Stimulated activated CD4-positive, alpha-beta T cell treated with anti-CD3 and anti-CD28 coated beads, Interleukin-1b, Interleukin-23, amount 100 ng/mL, for 48 hours (primary cell): ENCODE measurements at places on chromosomes 11 and 22.

DNA sequence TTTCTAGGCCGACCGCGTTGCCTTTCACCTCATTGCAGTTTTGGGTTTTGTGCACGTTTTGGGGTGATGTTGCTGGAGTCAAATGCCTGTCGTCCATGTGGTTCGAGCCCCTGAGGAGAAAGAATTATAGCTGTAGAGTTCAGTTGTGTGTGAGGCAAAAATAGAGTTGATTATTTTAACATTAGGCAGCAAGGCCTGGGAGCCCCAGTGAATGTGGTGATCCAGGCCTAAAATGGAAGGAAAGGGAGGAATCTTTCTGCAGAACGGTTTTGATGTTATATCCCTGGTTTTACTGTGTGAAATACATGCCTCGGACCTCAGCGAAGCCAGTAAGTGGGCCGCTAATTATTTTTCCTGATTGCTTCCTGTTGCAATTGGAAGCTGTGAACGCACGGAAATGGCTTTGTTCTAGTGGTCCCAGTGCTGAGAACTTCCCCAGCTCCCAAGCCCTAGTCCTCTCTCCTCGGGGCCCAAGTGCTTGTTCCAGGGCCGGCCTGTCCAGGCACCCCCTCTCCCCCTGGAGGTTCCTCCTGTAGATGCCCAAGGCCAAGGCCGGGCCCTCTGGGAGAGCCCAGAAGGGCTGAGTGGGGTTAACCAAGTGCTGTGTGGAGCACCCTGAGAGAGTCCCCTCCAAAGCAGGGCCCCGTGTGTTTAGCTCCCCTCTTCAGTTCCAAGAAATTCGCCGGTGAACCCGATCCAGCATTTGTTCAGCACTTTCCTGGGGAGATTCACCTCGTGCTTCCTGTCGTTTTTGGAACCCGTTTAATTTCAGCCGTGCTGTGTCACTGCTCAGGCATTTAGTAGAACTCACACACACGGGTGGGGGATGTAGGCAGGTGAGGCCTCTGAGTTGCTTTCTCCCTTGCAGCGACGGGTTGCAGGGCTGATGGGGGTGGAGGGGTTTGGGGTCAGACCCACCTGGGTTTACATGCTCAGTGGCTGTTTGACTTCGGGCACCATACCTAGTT is 2.1 kb downstream of the LRP5 start:
- no peak for DNase-seq

DNA sequence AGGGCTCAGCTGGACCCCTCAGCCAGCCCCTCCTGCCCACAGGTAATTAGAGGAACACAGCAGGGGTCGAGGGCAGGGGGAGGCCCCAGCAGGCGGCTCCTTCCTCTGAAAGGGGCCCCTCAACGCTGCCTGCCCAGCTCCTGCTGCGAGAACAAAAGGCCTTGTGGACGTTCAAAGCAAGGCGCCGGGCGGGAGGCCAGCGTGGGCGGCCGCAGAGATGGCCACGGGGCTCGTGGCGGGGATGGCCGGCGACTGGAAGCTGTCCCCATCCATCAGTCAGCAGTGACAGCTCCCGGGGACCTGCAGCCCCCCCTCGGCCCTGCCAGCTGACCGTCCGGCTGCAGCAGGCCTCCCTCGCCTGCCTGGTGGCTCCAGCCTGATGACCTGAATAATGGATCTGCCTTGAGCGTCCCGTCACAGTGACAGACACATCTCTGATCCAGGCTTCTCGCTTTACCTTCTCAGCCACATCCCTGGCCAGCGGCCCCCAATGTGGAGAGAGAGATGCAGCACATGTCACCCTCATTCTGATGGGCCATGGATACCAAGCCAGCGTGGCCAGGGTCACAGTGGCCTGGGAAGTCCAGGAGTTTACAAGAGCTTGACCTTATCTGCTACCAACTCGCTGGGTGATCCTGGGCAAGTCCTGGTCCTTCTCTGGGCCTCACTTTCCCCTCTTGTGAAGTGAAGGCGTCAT is 159.3 kb downstream of the MN1 start:
- DNase-seq = no peak

DNA sequence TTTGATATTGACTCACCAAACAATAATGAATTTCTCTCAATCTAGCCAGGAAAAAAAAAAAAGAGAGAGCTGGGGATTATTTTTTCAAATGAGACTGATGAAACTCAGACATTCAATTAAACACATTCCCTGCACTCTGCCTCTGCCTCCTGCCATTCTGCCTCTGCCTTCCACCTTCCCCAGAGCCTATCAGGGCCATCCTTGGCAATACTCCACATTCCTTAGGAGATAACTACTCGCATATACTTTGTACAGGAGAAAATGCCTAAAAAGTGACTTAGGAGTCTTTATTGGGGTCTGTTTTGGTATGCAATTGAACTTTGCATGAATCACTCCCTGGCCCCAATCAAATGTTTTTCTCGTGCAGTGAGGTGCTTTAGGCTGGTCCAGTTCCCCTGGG is 246.6 kb upstream of the PLET1 start:
- no peak for DNase-seq

GRCh38 chr22:44620129-44620840 is 81.7 kb upstream of the PRR5 start:
- DNase-seq = peak; percentile 74

DNA sequence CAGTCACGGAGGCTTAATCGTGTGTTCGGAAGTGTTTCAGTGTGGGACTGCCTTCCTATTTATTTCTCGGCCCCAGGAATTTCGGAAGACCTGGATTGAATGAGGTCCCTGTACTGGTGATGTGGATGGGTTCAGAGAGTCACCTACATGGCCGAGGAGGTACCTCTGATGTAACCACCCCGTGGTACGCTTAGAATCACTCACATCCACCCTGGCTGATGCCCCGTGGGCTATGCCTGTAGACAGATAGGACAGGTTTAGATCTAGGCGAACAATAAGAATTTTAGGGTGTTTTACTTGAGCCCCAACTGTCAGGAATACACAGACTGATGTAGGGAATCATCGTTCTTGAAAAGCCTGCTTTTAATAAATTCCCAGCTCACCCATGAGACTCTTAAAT is 2.0 kb downstream of the MPPED1 start:
- DNase-seq = no peak

GRCh38 chr22:17266251-17266971 is 47.2 kb upstream of the ADA2 start:
- no peak for DNase-seq

GRCh38 chr11:109454857-109455256 is 32.9 kb downstream of the C11orf87 start:
- no peak for DNase-seq

GRCh38 chr11:128881221-128881620 is 9.9 kb upstream of the KCNJ5 start:
- no peak for DNase-seq

DNA sequence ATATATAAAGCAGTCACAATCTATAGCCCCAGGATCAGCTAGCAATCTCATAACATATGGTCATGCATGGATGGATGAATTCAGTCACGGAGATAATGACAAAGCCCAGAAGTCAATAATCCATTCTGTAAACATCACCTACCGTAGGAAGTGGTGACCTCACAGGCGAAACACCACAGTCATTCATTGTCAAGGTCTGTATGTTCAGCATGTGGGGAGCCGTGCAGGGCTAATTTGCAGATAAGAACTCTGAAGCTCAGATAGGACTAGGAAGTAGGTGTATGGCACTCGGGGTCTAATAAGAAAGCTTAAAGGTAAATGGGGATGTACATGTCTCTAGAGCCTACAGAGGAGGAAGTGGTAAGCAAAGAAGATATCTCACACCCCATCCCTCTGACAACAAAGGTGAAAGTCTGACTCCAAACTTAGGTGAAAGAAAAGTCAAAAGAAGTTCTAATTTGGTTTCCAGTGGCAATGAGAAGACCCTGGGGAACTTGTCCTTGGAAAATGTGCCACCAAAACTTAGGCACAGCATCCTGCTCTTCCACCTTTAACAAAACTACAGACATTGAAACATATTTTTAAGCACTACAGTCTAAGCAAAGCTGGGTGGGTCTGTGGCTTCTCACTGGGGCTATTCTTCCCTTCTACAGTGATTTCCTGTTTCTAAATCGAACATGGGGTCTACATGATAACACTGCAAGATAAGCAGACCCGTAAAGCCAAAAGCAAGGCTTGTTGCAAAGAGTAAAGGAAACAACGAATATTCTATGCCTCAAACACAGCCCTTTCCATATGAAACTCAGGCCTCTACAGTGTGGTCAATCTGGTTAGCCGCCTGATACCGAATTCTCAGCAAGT is 5.2 kb downstream of the CRTAM start:
- peak; percentile 43 for DNase-seq

DNA sequence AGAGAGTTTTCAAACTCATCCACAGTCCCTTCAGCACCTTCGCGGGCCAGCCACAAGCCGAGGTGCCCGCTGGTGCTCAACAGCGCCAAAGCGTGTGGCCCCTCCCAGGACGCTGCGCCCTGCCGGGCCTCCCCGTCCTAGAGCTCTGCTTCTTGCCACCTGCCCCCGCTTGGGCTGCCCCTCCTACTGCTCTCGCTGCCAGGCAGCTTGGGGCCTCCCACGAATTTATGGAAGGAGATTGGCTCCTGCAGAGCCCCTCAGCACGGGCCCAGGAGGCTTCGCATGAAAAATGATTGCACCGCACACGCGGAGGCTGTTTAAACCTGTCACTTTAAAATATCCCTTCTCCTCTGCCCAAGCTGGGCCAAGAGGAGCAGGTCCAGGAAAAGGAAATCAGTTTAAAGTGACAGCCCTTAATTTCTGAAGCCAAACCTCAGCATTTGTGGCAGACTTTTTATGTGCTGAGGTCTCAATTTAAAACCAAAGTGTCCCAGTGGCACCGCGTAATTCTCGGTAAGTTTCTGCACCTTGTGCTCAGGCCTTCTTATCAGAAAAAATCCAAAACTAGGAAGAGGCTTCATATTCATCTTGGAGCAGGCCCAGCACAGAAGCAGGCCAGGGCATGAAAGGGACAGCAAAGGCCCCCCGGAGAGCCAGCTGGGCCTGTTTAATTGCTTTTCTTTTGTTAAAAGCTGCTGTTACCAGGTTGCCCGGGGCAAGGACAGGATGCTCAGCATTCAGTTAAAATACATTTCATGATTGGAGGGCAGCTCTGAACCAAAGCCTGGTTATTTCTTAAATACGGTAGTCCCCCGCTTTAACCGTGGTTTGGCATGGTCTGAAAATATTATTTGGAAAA is 303.6 kb downstream of the OPCML start:
- no peak for DNase-seq

DNA sequence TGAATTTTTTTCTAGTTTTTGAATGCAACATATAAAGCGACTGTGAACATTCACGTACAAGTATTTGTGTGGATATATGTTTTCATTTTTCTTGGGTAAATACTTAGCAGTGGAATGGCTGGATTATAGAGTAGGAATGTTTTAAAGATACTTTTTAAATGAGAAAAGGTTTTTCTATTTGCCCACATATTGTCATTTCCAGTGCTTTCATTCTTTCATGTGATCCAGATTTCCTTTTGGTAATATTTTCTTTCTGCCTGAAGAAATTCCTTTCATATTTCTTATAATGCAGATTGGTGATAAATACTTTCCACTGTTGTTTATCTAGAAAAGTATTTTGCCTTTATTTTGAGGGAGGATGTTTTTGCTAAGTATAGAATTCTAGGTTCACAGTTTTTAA is 7.9 kb downstream of the DDB2 start:
- DNase-seq = no peak

DNA sequence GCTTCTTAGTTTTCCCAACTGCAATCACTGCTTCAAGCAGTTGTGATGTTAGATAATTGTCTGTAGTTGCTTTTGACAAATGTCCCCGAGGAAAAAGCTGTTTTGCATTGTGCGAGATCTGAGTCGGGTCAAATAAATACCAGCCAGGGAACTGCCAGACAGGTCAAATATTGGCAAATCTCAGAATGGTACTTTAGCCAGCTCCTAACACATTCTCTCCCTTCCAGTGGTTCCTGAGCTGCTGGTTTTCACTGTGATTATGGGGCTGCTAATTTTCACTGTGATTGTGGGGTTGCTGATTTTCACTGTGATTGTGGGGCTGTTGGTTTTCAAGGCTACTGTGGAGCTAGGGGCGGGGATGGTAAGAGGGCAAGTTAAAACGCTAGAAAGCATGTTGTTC is 14.3 kb downstream of the RASSF10 start:
- no peak for DNase-seq

- DNase-seq = no peak
These were observed 3.7 kb upstream of the APLNR start for GRCh38 chr11:57240757-57241156.

DNA sequence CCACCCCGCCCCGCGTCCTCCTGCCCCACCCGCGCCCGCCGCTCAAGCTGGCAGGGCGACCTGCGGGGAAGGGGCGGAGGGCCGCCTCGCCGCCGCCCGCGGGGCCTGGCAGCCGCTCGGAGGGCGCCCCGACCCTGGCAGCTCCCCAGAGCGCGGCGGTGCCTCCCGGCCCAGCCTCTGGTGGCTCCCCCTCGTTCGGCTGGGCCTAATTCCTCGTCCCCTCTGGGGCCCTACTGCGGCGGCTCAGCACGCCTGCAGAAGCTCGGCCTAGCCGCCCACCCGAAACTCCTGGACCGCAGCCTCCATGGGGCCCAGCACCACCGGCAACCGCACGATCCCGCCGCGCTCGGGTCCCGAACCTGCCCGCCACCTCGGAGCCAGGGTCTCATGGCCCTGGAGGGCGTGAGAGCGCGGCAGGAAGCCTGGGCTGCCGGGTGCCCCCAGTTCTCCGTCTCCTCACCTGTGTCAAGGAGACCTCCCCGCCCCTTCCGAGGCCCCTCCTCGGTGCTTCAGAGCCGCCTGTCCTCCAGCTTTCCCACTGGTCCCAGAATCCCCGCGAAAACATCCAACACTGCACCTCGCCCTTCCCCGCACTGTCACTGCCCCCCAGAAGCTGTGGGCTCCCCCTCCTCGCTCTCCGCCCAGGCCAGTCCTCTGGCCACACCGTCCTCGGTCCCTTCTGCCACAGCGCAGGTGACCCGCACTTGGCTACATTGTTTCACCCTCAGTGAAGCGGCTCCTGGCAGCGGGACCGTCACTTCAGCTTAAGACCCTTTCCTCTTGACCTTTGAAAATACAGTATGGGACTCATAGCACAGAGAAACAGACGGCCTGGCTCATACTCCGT is 613 bp upstream of the GSC2 start:
- no peak for DNase-seq

DNA sequence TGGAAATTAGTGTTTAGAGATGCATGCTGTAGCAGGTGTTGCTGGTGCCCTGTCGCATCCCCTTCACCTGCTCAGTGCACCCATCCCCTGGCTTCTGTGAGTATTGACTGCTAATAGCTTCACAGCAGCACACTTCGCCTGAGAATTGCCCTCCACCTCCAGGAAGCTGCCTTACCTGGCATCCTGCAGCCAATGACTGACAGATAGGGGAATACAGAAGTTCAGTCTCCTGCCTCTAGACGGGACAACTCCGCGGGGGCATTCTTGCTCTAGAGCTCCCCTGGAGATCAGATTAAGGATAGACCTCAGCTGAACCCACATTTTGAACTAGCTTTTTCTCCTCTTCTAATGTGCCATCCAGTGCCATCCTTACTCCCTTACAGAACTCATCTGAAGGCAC is 9.3 kb upstream of the CD3E start:
- DNase-seq = no peak

GRCh38 chr11:133531971-133532651 is at the start of gene OPCML:
OPCML (minus strand) TSS chr11:133532501.
- no peak for DNase-seq

- DNase-seq = no peak
These were observed 8.0 kb upstream of the B3GNT6 start for GRCh38 chr11:77026221-77026620.
